ENCODE measurements at places on chromosomes 11 and 22.

- DNase-seq = no peak
Observed at GRCh38 chr22:19992921-19993355, 23.7 kb downstream of the ARVCF start.

GRCh38 chr22:31292236-31292989, at the start of gene PIK3IP1:
Gene PIK3IP1, minus strand, starts transcription at chr22:31292488. Its CDS starts 144 bp downstream, at chr22:31292344.
- peak; percentile 75 for DNase-seq

DNA sequence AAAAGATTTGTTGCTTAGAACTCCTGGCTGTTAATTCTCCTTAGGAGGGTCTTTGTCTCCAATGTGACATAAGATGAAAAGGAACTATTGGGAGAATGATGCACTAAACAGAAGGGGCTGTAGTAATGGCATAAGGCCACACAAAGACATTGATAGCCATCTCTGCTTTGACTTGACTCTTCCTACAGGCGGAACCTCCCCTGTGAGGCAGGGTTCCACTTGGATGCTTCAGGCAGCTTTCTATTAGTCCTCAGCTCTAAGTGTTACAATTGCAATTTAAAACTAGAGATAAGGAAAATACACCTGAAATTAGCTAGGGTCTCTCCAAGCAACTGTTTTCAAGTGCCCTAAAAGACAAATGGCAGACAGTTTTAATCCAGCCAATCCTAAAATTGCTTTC, 391.6 kb upstream of the CCDC90B start:
- DNase-seq = no peak

DNA sequence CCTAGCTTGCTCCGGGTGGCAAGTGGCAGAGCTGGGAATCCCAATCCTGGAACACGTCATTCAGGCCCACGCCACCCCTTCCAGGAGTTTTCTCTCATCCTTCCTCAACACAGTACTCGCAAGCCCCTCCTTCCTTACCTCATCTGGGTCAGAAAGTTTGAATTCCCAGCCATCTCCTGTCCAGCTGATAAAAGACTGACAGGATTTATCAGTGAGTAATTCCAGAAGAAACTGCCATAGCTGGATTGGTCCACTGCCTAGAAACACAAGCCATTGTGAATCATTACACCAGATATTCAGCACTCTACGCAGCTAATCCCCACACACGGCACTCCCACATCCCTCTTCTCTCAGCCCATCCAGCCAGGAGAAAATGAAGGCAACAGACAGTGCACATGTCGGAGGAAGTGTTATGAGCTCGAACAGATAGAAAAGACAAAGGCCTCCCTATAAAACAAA, 124.0 kb downstream of the ETS1 start:
- no peak for DNase-seq

- no peak for DNase-seq
Observed at GRCh38 chr22:19820880-19821522, 33.7 kb downstream of the GNB1L start.

GRCh38 chr11:85759915-85760314, 51.0 kb downstream of the SYTL2 start:
- no peak for DNase-seq

GRCh38 chr11:104531894-104532293, 366.4 kb downstream of the CASP12 start:
- DNase-seq = no peak

- no peak for DNase-seq
Observed at GRCh38 chr11:30326906-30327305, 4.0 kb downstream of the ARL14EP start.

- DNase-seq = no peak
Observed at GRCh38 chr11:87754685-87755084, 420.6 kb downstream of the RAB38 start.

Data from stimulated activated CD4-positive, alpha-beta T cell treated with anti-CD3 and anti-CD28 coated beads, Interleukin-1b, Interleukin-23, amount 100 ng/mL, for 1 hour (primary cell).